ENCODE measurements at places on chromosomes 4 and X.

- DNase-seq, result no peak
These were observed 232.2 kb upstream of the IGFBP7 start for GRCh38 chr4:57342411-57342810.

DNA sequence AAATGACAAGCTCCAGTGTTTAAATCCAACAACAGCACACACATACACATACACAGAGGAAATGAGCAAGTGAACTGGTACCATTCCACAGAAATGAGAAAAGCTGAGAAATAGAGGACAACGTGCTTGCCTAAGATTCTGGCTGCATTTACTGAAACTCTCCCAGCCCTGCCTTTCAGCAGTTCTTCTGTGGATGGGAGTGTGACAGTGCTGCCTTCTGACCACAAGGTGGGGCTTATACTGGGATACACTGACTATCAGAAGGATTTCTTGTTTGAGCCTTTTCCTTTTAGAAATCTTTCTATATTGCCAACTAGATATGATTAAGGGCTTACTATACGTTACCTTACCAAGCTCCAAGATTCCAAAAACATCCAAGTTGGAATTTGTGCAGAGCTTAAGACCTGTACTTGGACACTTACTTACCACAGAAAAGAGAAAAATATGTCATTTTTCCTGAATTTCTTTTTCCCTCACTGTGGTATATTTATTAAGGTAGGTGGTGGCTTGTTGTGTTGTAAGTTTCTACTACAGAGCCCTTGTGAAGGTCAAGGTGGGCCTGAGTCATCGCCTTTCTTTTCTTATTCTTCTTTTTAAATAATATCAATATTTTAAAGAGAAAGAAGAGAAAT lies 10.7 kb upstream of the CXCL8 start:
- no peak for DNase-seq

DNA sequence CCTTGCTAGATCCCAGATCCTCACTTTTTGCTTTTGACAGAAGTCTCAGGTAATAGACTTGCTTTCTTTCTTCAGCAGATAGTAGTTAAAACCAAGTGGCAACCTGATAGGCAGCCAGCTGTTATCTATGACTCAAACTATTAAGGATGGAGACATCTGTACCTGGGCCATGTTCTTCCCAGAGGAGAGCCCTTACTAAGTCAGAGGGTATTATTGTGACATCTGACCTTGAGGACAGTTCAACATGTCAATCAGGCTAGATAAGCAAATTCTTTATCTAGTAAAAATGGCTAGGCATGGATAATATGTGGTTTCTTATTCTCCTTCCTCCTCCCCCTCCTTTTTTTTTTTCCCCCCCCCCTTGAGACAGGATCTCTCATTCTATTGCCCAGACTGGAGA lies 39.2 kb downstream of the TRIM2 start:
- no peak for DNase-seq

DNA sequence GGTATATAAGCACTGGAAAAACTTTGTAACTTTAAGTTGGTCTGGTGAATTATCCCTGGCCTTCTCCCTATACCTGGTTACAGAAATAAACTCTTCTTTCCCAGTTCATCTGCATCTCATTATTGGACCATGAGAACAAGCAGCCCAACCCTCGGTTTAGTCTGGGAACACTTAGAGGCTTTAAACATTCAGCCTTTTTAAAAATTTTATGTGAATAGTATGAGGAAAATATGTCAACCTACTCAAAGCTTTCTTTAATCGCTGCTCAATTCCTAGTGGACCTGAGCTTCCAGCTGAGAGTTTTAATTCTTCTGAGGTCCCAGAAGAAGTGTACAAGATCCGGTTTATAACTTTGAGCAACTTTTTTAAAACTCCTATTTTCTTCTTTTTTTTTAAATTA lies 358.6 kb upstream of the NOCT start:
- no peak for DNase-seq

DNA sequence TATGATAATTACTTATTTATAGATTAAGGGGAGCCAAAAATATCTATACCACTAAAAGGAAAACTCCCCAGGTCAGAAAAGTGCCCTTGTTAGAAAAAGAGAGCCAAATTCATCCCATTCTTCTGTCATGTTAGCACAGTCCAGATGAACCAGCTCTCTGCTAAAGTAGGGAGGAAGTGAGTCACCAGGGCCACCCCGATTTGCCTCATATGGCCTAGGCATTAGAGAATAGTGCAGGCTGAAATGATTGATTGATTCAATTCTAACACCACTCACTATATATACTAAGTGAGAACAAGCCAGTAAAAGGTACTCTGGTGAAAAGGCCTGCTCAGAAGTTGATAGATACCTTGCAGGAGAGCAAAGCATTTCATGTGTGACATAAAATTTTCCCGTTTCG lies 94.5 kb downstream of the SRPX start:
- DNase-seq, result no peak

DNA sequence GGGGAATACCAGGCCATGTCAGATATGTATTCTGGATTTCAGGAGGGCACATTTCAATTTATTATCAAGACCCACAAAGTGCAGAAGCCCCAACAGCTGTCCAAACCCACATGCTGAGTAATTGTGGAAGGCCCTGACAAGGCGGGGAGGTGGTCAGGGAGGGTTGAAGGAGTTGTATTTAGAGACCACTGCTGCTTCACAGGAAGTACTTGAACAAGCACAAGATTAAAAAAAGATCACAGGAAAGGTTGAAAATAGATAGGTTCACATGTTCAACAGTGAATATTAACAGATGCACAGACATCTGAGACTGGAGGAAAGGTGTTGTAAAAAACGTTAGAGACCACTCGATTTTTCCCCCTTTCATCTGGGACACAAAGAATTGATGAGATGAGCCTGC lies 17.9 kb downstream of the ATP8A1 start:
- no peak for DNase-seq

DNA sequence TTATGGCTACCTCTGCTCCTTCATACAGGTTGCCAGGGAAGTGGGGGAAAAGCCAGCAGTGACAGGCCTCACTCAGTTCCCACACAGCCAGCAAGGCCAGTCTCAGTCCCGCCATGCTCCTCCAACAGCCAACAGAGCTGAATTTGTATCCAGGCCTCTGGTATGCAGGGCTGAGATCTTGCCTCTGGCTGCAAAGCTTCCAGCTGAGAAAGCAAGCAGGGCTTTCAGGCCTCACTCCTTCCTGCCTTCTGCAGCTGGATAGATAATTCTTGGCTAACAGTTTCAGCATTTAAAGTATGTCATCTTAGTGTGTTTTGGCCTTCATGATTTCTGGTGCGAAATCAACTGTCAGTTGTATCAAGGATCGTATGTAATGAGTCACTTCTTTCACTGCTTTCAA lies 103.6 kb downstream of the GNL3L start:
- no peak for DNase-seq

- no peak for DNase-seq
These were observed 312.1 kb upstream of the GATB start for GRCh38 chr4:152072906-152073305.

DNA sequence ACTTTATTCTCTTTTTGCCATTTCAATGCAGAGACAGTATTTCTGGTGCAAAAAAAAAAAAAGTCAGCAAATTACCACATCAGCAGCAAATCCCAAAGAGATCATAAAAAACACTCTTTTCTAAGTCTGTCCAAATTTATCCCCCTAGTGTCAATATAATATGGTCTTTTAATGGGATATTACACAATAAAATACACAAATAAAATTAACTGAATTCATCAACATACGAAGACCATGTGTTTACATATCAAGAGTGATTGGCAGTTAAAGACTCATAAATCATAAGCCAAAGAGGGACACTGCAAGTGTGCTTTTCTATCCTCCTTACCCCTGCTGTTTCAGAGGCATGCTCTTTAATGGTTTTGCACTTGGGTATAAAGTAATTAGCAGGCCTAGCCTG lies 340.2 kb upstream of the DKK2 start:
- no peak for DNase-seq
